A549 treated with RU486 at 1 μM for 4 hours (cell line): ENCODE measurements at places on chromosomes 3 and 15. TPM values are rescaled to one million over a fixed set of nuclear protein-coding genes. Genes with fewer than 3 reads are reported as not detected.

The PLA2G4F gene
- not detected in 5 replicates for total RNA-seq

The CEP97 gene
- total RNA-seq, result 3.1 to 6.8 TPM (median 5.3 TPM) in 5 replicates

The IL5RA gene
- not detected in 5 replicates for total RNA-seq

The GOLGA6L2 gene
- not detected in 5 replicates for total RNA-seq

The TMEM212 gene
- not detected in 5 replicates for total RNA-seq

The ZNF385D gene
- total RNA-seq, result not detected in 5 replicates

The XCR1 gene
- not detected in 5 replicates for total RNA-seq

The PLA2G4B gene
- total RNA-seq, result 1.00 to 2.3 TPM (median 1.6 TPM) in 5 replicates

The B3GNT5 gene
- 13.3 to 23.3 TPM (median 21.8 TPM) in 5 replicates for total RNA-seq

The SPATA12 gene
- 0.46 to 0.66 TPM (median 0.54 TPM) in 5 replicates for total RNA-seq

The P2RY12 gene
- total RNA-seq, result not detected in 5 replicates

The EPB42 gene
- total RNA-seq, result not detected in 5 replicates

The MOBP gene
- total RNA-seq, result 0.05 to 0.20 TPM in 2 of 5 replicates, not detected in the others

The ZNF197 gene
- 0.90 to 2.1 TPM (median 1.9 TPM) in 5 replicates for total RNA-seq

The TAGLN3 gene
- total RNA-seq, result 0.46 TPM in 1 of 5 replicates, not detected in the others

The RLBP1 gene
- not detected in 5 replicates for total RNA-seq

The CTXN2 gene
- 0.02 TPM in 1 of 5 replicates, not detected in the others for total RNA-seq

The CNTN6 gene
- not detected in 5 replicates for total RNA-seq

The GOLGA8B gene
- 7.7 to 19.4 TPM (median 16.6 TPM) in 5 replicates for total RNA-seq
